NCI-H2171 (cell line): ENCODE measurements at places on chromosomes 4 and X.

DNA sequence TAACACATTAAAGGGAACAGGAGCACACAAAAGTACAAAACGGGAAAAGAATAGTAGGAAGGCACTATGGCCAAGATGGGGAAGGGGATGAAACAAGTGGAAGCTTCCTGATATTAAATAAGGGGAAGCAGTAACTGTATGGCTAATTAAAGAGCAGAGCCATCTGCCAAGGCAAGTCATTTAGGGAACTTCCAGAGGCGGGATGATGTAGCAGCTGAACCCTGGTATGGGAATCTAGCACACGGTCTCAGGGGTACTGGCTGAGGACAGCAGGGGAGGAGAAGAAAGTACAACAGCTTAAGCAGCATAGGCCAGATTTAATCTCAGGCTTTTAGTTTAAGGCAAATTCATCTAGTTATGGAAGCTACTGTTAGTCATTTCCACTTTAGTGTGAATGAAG lies 59.1 kb downstream of the IGFBP7 start:
- DNase-seq = peak; percentile 7

GRCh38 chr4:124740501-124740900 lies 28.0 kb upstream of the ANKRD50 start:
- no peak for DNase-seq

- DNase-seq = no peak
Measured at GRCh38 chr4:98283219-98284189, 22.3 kb downstream of the RAP1GDS1 start.

DNA sequence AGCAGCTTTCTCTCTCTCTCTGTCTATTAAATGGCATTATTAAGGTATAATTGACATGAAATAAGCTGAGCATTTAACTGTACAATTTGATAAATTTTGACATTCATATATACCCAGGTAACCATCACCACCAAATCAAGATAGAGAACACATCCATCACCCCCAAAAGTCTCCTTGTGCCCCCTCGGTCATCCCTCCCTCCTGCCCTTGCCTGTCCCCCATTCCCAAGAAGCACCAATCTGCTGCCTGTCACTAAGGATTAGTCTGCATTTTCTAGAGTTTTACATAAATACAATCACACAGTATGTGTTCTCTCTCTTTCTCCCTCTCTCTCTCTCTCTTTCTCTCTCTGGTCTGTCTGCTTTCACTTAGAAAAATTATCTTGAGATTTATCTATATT lies 25.0 kb upstream of the TMEM154 start:
- DNase-seq = no peak

DNA sequence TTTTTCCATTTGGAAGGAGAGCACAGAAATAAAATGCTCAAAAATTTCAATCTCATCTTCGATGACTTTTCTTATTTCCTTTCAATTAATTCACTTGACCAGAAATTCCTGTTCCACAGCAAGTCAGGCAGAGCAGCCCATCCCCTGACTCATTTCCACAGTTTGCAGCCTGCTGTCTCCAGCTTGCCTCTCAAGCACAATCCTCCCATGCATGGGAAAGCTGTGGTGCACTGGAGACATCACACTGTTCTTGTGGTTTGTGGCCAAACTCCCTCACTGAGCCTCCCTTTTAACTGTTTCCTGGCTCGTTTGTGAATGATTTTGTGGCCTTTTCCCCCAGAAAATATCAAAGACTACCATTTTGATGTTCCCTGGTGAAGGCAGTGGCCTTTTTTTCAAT lies 114.0 kb upstream of the ENPEP start:
- no peak for DNase-seq

DNA sequence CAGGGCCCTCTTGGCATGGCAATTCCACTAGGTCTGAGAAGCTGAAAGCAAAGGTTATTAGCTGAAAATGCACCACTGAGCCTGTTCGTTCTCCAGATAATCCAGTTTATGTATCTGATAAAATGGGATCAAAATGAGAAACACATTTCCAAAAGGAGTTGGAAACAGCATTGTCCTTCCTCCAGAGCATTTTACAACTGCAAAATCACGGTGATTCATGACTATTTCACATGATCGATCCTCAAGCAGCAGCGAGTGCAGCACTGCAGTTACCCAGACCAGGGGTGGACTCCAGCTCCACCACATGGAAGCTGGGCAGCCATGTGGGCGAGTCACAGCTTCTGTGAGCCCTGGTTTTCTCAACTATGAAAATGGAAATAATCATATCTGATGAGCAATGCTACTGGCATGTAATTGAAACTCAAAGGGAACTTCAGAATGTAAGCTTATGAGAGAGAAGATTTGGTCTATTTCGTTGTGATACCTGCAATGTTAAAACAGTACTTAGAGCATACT lies 78.7 kb upstream of the MSX1 start:
- no peak for DNase-seq

DNA sequence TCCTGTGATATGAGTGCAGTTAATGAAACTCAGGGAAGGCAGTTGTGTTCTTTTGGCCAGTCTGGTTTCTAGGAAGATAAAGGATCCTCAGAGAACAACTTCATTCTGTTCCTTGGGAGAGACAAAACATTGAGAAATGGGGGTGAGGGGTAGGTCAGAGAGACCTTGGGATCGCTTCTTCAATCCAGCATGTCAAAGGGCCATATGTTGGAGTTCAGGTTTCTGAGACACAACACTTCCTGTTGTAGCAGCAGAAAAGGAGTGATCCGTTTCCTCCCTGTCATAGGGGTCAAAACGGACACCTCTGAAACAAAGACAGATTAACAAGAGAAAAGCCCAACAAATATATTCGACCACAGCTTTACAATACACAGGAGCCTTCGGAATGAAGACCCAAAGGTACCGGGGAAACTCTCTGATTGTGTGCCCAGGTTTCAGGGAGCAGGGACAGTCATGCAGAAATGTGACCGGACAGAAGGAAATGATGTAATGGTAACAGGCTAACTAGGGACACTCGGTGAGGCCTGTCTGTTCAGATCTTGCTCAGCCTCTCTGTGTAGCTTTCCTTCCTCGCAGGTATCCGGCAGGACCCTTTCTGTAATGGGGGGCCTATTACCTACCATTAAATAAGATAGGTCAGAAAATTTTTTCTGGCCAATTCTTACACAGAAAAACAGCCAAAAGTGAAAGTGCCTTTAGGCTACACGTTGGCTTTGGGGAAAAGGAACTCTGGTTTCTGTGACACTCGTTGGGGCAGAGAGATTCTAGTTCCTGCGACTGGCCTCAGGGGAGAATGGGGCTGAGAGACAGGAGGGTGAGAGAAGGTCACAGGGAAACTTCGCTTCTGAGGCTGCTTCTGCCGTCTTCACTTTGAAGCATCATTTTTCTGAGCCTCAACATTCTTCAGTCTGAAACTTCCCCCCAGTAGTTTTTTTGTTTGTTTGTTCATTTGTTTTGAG lies 103.3 kb upstream of the TLR3 start:
- DNase-seq = no peak

DNA sequence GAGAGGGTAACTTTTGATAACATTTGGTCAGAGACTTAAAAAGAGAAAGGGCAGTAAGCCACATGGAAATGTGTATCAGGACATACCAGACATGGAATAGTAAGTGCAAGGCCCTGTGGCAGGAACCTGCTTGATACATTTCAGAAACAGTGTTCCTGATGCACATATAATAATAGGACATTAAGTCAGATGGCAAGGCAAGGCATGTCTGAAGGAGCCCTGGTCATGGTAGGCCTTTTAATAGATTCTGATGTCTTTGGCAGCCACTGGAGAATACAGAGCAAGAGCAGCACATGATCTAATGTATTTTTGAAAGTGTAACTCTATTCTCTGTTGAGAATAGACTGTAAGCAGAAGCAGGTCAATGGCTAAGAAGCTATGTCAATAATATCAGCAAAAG lies 279.7 kb downstream of the CAMK2D start:
- no peak for DNase-seq

DNA sequence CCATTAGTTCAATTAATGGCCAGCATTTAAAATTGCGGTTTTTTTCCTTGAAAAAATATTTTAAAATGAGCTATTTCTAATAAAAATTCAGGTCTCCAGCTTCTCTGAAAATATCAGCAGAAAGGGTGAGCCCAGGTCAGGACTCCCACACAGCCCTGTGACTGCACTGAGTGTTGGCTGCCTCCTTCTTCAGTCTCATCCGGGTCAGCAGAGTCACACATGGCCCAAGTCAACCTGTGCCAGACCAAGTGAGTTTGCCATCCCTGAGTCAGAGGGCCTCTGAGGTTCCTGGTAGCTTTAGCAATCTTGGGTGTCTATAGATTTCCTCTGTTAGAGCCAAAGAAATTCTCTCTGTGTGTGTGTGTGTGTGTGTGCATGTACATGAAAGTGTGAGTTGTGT lies 22.1 kb upstream of the MSX1 start:
- DNase-seq = no peak

DNA sequence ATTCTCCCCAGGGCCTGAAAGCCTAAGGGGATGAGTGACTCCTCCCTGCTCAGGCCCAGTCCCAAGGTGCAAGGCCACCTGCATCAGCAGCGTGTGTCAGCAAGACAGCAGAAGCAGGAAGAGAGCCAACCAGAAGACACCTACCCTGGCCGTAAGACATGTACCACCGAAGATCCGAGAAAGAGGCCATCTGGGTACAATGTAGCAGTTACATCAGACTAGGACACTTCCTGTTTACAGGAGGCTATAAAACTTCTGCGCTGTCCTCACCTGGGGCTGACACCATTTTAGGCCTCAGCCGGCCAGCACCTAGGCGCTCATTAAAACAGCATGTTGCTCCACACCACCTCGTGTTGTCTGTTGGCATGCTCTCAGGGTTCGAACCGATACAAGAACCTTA lies 19.1 kb upstream of the HERC6 start:
- DNase-seq = no peak

DNA sequence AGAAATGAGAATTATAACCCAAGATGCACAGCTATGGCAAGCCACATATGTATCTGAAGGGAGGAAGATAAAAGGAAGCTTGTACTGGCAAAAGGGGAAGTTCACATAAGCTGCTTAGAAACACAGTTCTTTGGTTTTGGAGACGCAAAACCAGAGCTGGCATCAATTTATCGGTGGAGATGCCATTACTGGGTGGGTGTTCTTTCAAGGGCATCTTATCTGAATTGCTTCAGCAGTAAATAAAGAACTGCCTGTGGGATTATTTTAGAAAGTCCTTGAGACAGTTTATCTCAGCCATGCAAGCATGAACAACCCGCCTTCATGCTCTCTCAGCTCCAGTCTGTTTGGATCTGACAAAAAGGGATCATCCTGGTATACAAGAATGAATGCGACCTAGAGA lies 60.8 kb downstream of the DDX60 start:
- no peak for DNase-seq

DNA sequence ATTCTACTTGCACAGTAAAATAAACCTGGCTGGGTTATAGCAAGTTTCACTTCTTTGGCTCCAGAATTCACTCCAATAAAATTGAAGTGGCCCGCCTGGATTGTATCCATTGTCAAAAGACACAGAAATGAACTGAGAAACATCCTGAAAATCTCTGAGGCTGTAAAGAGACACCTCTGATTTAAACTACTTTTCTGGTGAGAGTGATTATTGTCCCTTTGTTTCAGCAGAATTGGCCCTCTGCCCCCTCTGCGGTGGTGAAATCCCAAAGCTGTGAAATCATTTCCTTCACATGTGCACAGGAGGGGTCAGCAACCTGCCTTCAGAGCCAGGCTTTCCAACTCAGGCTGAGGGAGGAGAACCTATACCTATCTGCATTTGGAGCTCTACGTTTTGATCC lies 23.0 kb downstream of the GAB3 start:
- no peak for DNase-seq

DNA sequence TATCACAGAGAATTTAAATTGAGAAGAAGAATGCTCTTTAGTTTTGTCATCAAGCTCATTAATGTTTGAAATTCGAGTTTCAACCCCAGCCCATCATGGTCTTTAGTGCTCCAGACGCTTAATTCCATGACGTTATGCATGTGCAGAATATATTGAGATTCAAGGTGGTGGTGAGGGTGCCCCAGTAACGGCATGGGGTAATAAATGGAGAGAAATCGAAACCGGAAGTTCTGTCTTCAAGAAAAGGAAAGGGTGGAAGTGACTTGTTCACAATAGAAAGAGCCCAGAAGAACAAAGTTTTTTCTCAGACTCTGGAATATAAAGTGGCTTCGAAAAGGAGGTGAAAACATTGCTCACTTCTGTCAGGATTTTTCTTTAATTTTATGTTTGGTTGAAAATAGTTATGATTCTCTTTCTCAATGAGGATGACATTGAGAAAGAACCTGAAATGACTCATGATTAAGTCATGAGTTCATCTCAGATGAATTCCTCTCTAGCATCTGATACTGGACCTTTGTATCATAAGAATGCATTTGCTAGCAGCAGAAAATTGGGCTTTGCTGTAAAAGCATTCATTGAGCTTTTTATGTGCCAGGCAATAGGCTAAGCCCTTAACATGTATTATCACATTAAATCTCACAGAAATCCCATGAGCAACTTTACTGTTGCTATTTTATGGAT lies 779 bp upstream of the DDX60L start:
- no peak for DNase-seq

DNA sequence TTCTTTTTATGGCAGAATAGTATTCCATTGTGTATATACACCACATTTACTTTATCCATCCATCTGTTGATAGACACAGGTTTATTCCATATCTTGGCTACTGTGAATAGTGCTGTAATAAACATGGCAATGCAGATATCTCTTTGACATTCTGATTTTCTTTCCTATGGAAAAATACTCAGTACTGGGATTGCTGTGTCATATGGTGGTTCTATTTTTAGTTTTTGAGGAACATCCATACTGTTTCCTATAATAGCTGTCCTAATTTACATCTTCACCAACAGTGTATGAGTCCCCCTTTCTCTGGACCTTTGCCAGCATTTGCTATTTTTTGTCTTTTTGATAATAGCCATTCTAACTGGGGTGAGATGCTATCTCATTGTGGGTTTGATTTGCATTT lies 73.5 kb downstream of the GPAT3 start:
- no peak for DNase-seq

- DNase-seq = no peak
Measured at GRCh38 chr4:2261853-2262144, at the start of gene MXD4. Gene MXD4 (minus strand): TSS chr4:2262109. CDS start chr4:2261980, 129 bp downstream.
